NCI-H2029 treated with DMSO at 0.1 percent for 48 hours (cell line): ENCODE measurements at places on chromosomes 5 and 9.

GRCh38 chr5:96478983-96479382 is 45.9 kb upstream of the PCSK1 start:
- DNase-seq, result no peak

- DNase-seq, result no peak
Observed at GRCh38 chr5:170254056-170254455, 21.3 kb downstream of the C5orf58 start.

- DNase-seq, result no peak
Observed at GRCh38 chr9:137728444-137729311, 109.9 kb downstream of the EHMT1 start.

GRCh38 chr9:124696101-124696500 is 75.0 kb downstream of the NR6A1 start:
- no peak for DNase-seq

DNA sequence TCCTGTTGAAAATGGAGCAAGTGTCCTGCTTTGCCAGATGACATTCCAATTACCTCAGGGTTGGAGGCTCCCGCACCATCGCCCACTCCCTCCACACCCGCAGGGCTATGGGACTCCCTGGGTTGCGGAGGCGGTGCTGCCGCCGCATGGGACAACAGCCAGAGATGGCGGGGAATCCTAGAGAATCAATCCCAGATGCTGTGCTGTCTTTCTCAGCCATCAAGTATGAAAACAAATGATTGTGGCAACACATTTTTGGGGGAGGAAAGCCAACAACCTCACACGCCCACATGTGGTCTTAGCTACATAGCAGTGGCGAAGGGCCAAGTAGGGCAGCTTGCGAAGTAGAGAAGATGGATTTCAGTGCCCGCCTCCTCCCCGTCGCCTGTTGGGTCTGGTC is 46.7 kb downstream of the IL31RA start:
- DNase-seq, result no peak

GRCh38 chr9:98575379-98576346 is 133.1 kb downstream of the GABBR2 start:
- no peak for DNase-seq

DNA sequence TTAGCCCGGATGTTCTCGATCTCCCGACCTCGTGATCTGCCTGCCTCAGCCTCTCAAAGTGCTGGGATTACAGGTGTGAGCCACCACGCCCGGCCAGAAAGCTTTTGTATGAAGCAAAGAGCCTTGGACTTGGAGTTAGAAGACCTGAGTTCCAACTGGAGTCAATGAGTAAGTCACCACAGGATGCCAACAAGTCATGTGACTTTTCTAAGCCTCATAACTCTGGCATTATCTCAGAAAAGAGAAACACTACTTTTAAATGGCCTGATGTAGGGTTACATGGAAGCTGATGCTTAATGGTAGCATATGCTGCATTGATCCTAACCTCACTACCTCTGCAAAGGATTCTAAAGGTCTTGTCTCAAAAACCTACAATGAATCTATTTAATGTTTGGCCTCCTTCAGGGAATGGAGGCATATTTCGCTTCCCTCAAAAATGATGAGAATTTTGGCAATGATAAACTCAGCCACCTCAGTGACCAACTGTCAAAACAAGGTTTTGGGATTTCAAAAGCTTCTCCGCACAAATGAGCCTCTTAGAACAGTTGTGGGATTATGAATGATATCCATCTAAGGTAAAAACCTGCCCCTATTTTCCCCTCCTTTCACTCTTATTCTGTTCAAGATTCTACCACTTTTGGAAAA is 236.8 kb downstream of the ACTL7B start:
- DNase-seq, result no peak

DNA sequence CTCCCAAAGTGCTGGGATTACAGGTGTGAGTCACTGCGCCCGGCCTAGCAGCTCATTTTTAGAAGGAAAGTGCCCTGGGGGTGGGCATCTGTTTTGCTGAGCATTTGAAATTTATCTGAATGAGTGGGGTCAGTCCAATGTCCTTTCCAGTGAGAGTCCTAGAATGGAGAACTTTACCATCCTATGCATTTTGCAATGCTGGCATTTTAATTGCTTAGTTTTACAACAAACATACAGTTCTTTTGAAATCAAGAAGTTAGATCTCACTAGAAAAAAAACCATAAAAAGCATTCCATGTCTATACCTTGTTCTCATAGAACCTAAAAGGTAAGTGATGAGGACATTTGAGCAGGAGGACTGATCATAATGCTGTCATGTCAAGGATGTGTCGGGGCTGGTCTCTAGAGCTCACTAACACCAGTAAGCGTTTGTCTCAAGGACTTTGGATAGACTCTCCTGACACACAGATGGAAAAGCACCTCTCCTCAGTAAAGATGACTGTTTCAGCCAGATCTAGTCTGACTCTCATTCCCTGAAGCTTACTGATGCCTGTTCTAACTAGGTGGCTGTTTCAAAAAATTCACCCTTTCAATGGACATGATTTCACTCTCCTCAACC is 83.9 kb downstream of the DCP2 start:
- no peak for DNase-seq

DNA sequence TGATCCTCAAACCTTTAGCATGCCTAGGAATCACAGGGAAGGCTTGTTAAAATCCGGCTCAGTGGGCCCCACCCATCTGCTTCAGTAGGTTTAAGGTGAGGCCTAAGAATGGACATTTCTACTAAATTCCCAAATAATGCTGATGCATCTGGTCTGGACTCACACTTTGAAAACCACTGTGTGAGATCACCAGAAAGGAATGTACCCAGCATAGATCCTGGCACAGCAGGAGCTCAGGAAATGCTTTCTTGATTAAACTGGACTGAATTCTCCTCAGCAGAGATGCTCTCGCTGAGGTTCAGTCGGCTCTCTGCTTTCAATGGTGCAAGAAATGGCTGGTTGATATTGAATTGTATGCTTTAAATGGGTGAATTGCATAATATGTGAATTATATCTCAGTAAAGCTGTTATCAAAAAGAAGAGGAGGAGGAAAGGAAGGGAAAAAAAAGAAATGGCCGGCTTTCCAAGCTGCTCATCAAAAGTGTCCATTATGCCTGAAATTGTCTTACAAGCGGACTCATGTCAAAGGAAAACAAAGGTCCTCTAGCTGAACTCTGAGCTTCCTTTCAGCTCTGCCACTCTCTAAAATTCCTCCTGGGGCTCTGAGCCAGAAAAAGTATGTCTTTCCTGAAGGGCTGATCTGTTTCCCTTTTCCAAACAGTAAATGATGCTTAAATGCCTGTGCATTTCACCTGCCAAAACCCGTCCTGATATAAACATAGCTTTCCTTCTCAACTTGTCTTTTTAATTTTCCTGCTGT is 77.6 kb upstream of the SAP30L start:
- no peak for DNase-seq

GRCh38 chr5:159419576-159419975 is 89.3 kb upstream of the IL12B start:
- DNase-seq, result no peak

DNA sequence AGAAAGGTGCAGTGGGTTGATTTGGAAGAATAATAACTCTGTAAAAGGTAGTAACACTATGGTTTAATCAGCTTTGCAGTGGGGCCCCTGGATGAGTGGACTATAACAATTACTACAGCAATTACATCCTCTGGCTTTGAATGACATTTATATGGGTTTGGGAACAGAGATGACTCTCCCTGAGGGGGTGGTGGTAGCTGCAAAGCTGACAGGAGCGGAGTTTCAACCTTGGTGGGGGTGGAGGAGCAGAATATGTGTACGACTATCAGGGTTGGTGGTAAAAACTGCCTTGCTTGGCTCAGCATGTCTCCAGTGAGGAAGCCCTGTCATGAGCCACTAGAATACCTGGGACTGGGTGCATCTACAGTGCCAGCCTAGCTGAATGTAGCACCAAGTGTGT is 28.3 kb upstream of the NR3C1 start:
- DNase-seq, result no peak

- no peak for DNase-seq
Observed at GRCh38 chr5:15256485-15256884, 243.5 kb upstream of the FBXL7 start.

GRCh38 chr9:378263-378662 is 163.6 kb downstream of the DOCK8 start:
- DNase-seq, result no peak

DNA sequence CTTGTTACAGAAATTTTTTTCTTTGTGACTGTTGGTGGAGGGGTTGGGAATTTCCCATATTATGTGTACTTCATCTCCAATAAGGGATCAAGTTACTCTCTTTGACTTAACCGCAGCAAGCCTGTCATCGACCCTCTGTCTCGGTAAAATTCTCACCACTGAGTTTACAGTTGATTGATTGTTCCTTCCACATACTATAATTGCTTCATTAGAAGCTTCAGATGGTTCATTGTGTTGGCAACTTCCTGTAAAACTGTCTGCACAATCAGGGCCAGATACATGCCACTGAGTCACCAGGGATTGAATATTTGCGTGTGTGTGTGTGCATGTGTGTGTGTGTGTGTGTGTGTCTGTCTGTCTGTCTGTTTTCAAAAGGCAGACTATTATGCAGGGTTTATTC is 176.6 kb downstream of the ZNF462 start:
- no peak for DNase-seq

GRCh38 chr5:128083811-128084227 is 253 bp downstream of the SLC12A2 start:
- DNase-seq, result no peak

GRCh38 chr5:9954869-9955268 is 294.8 kb downstream of the ATPSCKMT start:
- DNase-seq, result no peak

DNA sequence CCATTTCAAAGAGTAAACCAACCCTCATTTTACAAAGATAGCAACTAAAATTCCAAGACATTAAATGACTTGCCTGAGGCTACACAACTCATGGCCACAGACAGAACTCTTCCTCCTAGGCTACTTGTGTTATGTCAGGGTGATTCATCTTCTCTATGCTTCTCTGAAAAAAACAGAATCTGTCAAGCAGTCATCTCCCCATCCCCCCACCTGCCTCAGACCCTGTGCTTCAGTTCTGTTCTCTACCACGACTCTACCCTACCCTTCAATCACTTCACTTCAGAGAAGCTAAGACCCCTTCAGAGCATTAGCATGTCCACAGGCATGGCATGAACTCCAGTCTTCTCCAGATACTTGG is 277.7 kb upstream of the PTGER4 start:
- no peak for DNase-seq

DNA sequence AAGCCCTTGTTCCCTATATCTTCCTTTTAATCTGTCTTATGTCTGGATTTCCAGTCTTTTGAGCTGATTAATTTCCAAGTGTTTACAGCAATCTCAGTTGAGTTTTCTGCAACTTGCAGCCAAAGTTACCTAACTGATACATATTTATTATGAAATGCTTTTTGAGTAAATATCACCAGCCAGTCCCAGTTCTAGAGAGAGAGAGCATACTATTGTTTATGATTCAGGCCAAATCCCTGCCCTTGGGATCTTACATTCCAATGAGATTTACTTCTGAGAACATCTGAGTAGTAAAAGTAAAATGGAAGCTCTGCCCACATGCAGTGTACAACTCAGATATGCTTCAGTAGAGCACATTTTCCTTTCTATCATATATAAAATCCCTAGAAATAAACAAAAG is 661.7 kb downstream of the KCTD16 start:
- DNase-seq, result no peak

DNA sequence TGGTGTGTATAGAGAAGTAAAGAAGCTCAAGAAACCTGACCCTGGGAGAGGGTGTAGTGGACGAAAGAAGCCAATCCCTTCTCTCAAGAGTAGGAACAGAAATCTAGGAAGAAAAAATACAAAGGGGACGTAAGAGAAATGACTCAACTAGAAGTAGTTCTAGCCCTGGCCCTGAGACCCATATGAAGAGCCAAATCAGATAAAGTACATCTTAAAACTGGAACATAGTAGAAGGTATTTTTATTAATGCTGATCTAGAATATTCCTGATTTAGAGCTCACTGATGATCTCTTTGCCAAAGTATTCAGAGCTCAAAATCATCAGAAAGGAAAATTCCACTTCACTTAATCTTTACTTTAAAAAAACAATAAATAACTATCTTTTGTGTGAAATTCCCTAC is 184.8 kb downstream of the MLLT3 start:
- DNase-seq, result no peak

GRCh38 chr5:60257596-60258271 is 364.2 kb upstream of the PDE4D start:
- DNase-seq, result no peak

- no peak for DNase-seq
Observed at GRCh38 chr5:58847041-58847440, 264.2 kb downstream of the RAB3C start.

DNA sequence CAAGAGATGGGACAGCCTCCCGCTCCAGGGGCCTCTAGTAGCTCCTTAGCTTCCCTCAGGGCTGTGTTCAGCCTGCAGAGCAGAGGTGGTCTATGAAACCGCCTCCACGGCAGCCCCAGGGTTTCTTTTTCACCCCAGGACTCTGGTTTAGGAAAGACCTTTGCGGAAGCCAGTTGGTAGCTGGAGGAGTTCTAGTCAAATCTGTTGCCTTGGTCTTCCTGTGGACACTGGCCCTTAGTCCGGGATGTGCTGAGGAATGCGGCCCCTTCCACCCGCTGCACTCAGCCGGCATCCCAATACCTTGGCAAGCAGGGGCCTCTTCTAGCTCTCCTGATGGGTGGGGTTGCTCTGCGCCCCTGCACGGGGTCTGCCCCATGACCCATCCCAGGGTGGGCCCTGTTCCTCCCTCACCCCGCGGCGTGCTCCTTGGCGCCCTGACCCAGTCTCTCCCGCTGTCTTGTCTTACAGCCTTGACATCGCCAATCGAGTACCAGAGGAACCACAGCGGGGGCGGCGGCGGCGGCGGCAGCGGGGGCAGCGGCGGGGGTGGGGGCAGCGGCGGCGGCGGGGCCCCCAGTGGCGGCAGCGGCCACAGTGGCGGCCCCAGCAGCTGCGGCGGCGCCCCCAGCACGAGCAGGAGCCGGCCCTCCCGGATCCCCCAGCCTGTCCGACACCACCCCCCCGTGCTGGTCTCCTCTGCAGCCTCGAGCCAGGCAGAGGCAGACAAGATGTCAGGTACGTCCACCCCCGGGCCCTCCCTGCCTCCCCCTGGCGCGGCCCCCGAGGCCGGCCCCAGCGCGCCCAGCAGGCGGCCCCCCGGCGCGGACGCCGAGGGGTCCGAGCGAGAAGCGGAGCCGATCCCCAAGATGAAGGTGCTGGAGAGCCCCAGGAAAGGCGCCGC is 94.3 kb upstream of the OTULINL start:
- DNase-seq, result no peak

GRCh38 chr5:1129711-1130055 is 17.8 kb upstream of the SLC12A7 start:
- peak; percentile 35 for DNase-seq

GRCh38 chr9:78143281-78144007 is 92.4 kb upstream of the CEP78 start:
- DNase-seq, result no peak

- DNase-seq, result no peak
Observed at GRCh38 chr9:83744206-83744605, 36.4 kb upstream of the UBQLN1 start.

DNA sequence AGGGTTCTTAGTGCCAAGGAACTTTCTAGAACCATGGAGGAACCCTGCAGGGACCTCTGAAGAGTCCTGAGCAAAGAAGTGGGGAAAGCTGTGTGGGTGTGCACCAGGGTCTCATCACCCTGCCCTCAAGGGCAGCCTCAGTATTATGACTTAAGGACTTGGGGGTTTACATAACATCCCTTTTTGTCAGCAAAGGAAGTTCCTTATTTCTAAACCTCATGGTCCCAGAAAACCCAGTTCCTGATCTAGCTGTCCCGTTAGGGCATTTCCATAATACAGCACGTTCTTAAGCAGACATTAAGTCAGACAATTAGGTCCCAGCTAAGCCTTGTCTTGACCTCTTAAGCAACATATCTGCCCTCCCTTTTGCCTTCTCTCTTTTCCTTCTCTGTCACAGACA is 57.3 kb downstream of the DAPK1 start:
- DNase-seq, result no peak
